ENCODE measurements at places on chromosomes 4 and X.

- DNase-seq = no peak
Measured at GRCh38 chr4:55546506-55546755, 278 bp downstream of the CLOCK start.

DNA sequence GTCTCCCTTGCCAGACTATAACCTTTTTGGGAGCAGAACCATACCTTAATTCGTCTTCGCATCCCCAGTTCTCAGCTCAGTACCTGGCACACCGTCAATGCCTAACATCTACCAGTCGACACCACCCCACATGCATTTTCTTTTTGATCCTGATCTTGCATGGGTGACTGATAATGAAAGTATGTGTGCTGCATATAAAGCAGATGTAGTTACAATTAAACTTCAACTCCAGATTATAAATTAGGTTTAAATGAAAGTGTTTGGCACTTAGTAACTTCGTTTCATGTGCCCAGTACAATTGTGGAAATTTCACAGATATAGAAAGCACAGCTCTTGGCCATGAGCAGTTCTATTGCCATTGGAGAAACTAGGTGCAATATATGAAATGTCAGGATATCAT, 8.8 kb upstream of the NKX6-1 start:
- DNase-seq = no peak

DNA sequence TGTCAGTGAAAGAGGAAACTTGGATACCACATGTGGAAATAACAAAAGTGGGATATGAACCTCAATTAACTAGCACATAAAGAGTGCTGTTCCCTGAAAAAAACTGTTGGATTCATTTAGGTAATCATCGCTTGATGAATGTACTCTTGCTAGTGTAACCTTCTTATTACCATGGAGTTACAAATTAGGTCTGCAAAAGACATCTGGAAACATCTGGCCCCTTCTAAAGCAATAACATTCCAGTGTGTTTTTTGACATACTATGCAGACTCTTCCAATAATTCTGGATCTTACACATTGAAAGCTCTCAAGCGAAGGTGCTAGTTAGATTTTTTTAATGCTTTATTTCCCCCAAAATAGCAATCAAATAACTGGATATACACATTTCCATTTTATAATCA, 134.6 kb downstream of the ATP10D start:
- no peak for DNase-seq

- no peak for DNase-seq
Measured at GRCh38 chr4:126678618-126679017, 954.1 kb upstream of the INTU start.

- no peak for DNase-seq
Measured at GRCh38 chr4:100841911-100842310, 324.1 kb upstream of the EMCN start.

DNA sequence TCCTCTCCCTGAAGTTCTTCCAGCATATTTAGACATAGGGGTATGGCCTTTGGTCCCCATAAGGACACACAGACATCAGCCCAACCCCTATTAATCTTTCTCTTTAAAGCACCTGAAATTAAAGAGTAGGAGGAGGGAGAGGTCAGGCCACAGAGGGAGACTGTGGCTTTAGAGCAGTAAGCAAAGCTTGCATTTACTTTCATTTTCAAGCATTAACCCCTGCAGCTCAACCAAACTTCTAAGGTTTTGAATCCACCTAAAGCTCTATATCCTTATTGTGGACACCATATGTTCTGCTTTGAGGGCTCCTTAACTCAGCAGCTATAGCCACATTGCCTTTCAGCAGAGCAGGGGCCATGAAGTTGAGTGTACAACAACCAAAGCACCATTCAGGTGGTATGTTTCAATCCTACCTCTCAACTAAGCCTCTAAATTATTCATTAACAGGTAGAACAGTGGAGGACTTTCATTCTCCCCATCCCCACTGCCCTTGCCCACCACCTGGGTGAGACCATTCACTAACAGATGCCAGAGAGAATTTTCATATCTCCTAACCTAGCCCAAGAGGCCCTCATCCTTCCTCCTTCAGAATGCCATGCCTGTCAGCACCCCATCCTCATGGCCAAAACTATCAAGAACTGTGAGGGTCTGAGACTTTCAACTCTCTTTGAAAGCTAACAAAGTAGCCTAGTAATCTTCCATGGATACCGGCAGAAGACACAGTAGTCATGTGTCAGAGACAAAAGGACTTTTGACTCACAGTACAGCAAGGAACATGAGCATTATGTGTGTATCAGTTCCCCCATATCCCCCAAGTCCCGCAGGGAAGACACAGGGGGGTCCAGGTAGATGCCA, 20.8 kb downstream of the LIN54 start:
- no peak for DNase-seq

DNA sequence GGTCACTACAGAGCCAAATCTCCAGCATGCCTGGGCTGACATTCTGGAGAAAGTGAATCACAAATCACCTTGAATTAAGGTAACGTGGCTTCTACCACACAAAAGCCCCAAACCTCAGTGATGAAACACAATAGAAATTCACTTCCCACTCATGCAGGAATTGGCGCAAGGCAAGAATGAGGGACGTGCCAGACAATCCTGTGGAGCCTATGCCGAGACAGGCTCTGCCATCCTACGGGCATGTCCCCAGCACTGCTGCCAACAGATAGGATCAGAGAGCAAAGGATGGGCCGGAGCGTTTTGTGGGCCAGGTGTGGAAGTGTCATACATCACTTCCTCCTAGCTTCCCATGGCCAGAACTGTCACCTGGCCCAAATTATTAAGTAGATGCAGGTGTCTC, 118.0 kb downstream of the IRF2 start:
- DNase-seq = no peak

DNA sequence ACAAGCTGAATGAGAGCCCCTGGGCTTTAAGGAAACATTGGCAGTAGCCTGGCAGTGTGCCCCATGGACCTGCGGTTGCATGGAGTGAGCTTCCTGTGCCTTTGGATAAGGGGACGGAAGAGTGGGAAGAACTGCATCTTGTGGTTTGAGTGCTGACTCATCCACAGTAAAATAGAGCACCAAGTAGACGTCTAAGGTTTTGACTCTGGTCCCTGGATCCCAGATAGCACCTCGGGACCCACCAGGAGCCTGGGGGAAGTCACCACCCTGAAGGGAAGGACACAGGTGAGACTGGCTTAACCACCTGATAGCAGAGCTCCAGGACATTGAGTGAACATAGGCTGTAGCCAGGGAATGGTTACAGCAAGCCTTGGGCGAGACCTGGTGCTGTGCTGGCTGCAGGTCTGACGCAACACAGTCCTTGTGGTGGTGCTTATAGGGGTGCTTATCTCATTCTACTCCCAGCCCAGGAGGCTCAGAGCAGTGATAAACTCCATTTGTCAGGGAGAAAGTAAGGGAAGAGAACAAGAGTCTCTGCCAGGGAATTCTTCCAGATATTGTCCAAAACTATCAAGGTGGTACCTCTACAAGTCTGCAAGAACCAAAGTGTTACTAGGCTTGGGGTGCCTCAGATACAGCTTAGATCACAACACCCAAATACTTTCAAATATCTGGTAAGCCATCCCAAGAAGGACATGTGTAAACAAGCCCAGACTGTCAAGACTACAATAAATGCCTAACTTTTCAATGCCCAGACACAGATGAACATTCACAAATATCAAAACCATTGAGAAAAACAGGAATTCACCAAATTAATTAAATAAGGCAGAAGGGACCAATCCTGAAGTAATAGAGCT, 123.6 kb upstream of the TET2 start:
- no peak for DNase-seq

- DNase-seq = peak; percentile 39
Measured at GRCh38 chr4:53476232-53477037, 99.0 kb downstream of the FIP1L1 start.

DNA sequence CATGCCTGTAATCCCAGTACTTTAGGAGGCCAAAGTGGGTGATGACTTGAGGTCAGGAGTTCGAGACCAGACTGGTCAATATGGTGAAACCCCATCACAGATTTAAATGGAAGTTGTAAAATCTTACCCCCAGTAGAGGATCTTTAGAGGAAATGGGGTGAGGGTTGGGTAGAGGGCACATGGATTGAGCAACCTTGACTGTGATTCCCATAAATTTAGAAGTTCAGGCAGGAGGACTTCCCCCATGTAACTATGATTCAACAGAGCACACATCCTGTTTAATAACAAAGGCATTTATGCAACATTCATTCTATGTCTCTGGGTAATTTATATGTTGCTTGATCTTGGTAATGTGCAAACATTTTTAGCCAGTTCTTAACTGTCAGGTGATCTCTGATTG, 143.1 kb downstream of the RBM47 start:
- no peak for DNase-seq

DNA sequence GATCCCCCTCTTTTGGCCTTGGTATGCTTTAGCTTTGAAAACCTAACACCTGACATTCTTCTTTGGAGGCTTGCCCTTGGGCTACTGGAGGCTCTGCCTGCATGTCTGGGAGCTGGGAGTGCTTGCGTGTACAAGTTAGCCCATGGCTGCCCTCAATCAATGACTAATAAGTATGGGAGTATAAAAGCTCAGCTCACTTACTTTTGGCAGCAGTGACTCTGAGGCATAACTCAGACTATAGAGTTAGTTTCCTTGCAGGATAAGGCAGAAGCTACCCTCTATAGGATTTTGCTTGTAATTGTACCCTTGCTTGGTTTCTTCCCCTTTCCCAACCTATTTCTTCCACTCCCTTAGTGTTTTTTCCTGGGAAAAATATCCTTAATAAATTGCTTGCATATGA, 247.9 kb downstream of the PPP1R2C start:
- peak; percentile 15 for DNase-seq

DNA sequence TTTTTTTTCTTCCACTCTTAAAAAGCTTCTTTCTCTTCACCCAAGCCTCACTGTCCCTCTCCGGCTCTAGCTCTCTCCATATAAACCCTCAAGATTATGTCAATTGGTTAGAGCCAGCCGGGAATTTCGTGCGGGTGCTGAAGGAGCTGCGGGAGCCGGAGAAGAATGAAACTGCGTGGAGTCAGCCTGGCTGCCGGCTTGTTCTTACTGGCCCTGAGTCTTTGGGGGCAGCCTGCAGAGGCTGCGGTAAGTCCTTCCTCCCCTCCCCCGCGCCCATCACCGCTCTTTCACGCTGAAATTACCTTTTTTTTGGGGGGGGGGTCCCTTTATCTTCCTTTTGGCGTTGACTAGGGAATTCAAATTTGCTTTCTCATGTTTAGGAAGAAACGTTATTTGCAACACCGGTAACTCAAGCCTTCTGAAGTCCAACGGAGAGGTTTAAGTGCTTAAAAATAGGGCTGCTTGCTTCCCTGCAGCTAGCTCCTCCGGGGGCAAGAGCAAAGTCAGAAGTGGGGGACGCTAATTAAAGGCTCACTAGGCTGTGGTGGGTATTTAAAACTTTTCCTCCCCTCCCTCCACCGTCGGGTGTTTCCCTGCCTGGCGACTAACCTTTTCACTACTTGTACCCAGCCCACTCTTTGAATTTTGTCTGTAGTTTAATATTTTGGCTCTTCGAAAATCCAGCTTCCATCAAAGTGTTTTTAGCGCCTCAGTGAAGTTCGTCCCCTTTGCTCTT, 491 bp downstream of the COL4A5 start:
- peak; percentile 18 for DNase-seq

- peak; percentile 9 for DNase-seq
Measured at GRCh38 chr4:1417522-1418390, 11.5 kb upstream of the NKX1-1 start.

DNA sequence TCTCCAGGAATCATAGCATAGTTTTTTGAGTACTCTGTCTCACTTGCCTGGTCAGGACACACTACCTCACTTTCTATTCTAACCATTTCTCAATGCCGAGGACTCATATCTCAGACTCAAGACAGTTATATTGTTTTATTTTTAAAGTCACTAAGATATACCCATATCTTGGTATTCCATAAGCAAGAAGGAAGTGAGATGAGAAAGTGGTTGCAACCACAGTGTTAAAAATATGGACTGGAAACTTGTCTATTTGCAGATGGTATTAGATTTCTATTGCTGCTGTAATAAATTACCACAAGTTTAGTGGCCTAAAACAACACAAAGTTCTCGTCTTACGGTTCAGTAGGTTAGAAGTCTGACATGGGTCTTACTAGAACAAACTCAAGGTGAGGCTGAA, 344.8 kb upstream of the MAGEB2 start:
- no peak for DNase-seq

DNA sequence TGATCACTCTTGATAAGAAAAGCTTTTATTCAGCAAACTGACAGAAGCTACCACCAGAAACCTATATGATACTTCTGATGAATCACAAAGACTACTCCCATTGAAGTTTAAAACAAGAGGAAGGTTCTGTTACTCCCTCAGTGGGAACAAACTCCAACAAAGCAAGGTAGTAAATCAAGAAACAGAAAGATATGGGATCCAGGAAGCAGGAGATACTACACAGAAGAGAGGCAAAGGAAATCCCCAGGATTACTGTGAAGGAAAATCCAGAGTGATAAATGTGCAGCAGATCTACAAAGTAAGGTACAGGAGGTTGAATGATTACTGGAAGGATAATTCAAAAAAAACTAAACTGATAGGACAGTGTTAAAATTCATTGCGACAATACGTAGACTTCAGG, 222.4 kb downstream of the HHIP start:
- DNase-seq = no peak

DNA sequence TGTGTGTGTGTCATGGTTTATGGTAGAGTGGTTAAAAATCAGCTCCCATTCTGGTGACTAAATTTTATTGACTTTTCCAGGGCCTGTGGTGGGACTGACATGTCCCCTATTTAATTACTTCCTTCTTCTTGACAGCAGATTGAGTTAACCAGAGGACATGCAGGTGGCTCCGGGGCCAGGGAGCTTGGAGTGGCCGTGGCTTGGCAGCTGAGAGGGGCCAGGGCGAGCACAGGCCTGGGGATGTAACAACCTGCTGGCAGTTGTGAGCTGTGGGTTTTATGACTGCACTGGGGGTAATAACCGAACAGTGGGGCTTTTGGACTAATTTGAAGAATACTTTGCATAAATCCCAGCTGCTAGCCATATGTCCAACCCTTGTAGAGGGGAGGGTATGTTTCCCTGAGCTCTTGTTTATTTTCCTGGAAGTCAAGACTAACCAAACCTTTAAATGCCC, 186.0 kb downstream of the MID1IP1 start:
- DNase-seq = no peak

DNA sequence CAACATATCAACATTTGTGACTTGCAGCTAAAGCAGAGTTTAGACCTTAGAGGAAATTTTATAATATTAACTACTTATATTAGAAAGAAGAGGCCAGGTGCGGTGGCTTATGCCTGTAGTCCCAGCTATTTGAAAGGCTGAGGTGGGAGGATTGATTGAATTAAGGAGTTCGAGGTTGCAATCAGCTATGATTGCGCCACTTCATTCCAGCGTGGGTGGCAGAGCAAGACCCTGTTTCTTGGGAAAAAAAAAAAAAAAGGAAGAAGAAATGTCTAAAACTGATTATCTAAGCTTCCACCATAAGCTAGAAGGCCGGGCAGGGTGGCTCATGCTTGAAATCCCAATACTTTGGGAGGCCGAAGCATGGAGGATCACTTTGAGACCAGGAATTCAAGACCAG, 42.0 kb upstream of the USP9X start:
- no peak for DNase-seq

DNA sequence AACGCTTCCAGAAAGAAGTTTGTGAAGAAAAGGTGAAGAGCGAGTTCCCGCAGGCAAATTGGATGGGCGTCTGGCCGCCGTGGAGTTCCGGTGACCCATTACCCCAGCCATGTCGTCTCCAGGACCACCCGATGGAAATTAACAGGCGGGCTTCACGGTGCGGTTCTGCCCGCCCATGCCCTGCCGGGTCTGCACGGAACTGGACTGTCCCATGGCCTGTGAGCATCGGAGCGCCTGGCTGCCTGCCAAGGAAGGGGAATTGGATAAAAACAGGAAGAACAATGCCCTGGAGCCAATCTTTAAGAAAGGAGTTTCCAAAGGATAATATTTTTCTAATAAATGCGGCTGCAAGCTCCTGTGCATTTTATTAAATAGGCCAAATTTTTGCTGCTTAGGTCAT, 319.8 kb upstream of the SLC7A11 start:
- no peak for DNase-seq

GRCh38 chr4:14308229-14308651, 680.7 kb upstream of the BOD1L1 start:
- DNase-seq = no peak
